ENCODE measurements at places on chromosomes 7 and 10. TPM values are rescaled to one million over a fixed set of nuclear protein-coding genes. Genes with fewer than 3 reads are reported as not detected.

NHLRC2 gene
- total RNA-seq: 39.9 TPM

PRRT4 gene
- total RNA-seq: 9.5 TPM

LRIT1 gene
- not detected for total RNA-seq

PIP gene
- total RNA-seq: not detected

NOS3 gene
- 7.8 TPM for total RNA-seq

GRID2IP gene
- total RNA-seq: 1.4 TPM

PRKCQ gene
- total RNA-seq: 2.4 TPM

ABLIM1 gene
- 99.5 TPM for total RNA-seq

BCAP29 gene
- total RNA-seq: 30.0 TPM

TMEM139 gene
- total RNA-seq: 7.9 TPM

OR2A42 gene
- total RNA-seq: 0.50 TPM

PALD1 gene
- 5.6 TPM for total RNA-seq

LLCFC1 gene
- not detected for total RNA-seq

WDR11 gene
- 76.0 TPM for total RNA-seq

SLC26A5 gene
- total RNA-seq: not detected

ACSM6 gene
- total RNA-seq: not detected

PRSS37 gene
- not detected for total RNA-seq

C10orf143 gene
- total RNA-seq: 2.9 TPM

INMT gene
- 4.3 TPM for total RNA-seq

PDGFA gene
- 74.0 TPM for total RNA-seq

BMPER gene
- total RNA-seq: 1.7 TPM

COL1A2 gene
- total RNA-seq: 2,739 TPM

NME8 gene
- 0.86 TPM for total RNA-seq

GIMAP4 gene
- not detected for total RNA-seq

TMEM140 gene
- 0.14 TPM for total RNA-seq

IPMK gene
- total RNA-seq: 4.5 TPM

UTF1 gene
- not detected for total RNA-seq

ADGRA1 gene
- total RNA-seq: not detected

MINDY3 gene
- 28.5 TPM for total RNA-seq

MCM7 gene
- 170 TPM for total RNA-seq

DPYSL4 gene
- 14.4 TPM for total RNA-seq

C10orf105 gene
- total RNA-seq: 0.11 TPM

CAPZA2 gene
- 122 TPM for total RNA-seq

LIPM gene
- total RNA-seq: not detected

HHEX gene
- not detected for total RNA-seq

CPA5 gene
- total RNA-seq: not detected

TMEM270 gene
- not detected for total RNA-seq

LIPJ gene
- total RNA-seq: 0.47 TPM

CYP2E1 gene
- total RNA-seq: 3.5 TPM

SNCG gene
- total RNA-seq: 92.0 TPM

VPS41 gene
- total RNA-seq: 104 TPM

IQUB gene
- total RNA-seq: 0.93 TPM

TFPI2 gene
- total RNA-seq: 73.5 TPM

SPDYE6 gene
- total RNA-seq: not detected

SCART1 gene
- 4.7 TPM for total RNA-seq

Measured in mesothelial cell of epicardium (in vitro differentiated cells).